ENCODE measurements at places on chromosomes 3 and 15.

DNA sequence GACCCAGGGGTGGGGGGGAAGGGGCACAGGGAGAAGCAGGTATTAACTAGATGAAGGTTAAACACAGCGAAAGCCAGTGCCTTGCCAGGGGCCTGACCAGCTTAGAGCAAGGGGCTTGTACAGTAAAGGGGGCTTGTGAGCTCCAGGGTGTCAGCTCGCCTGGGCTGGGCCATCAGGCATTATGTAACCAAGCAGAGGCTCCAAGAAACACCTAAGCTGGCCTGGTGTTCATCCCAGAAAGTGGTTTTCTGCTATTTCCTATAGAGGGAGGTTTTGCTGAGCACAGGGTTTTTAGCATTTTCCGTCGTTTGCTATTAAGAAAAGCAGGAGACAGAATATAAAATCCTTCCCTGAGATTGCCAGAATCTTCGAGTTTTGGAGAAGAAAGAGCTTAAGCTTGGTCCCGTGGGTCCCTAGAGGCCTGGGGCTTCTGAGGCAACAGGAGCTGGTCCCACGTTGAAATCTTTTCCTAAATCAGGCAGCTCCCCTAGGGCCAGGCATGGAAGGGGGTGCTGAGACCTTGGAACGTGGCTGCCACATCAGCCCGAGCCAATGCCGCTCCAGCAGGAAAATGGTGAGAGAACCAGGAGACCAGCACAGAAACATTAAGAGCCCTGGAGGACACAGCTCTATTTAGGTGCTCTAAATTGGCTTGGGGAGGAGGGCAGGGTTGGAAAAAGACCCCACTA, 71.4 kb downstream of the ISG20 start:
- no peak for DNase-seq

GRCh38 chr3:43180027-43180426, 74.1 kb upstream of the POMGNT2 start:
- DNase-seq, result no peak

DNA sequence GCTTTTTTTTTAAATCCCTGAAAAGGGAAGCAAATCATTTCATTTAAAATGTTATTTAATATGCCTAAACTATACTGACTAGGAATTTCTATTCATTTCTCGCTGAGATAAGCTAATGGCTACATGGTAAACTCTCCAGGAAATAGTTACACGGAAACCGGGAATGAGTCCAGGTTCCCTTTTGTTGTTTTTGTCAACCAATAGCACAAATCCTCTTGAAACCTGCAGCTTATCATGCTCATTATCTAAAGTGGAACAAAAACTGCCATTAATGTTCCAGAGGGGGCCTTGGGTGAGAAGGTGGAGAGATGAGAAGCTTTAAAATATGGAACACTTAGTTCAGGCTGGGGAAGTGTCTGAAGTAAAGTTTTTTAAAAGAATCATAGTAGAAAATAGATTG, 113.5 kb upstream of the ALCAM start:
- DNase-seq, result no peak

DNA sequence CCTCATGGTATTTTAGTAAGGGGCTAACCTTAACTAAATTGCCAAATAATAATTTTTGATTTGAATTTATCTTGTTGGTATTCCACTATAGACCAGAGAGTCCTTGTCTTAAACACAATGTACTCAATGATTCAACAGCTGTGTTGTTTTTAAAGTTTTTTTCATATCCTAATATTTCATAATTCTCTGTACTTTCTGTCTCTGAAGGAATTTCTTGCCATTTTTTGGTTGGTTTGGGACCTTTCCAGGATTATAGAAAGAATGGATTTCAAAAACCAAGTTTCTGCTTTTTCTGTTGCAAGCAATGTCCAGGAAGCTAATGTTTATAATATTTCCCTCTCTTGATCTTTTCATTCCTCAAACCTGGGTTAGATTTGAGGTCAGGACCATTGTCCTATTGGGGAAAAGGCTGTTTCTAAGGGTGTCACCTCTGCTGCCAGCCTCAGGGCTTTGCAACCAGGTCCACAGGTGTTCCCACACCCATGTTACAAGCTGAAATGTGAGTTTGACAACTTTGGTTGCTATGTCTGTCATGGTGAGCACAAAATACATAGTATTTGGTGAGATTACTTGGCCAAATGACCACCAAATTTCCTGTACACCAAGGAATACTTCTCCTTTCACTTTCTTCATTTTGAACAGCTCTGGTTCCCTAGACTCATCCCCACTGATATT, 363.7 kb upstream of the RGMA start:
- DNase-seq, result no peak

GRCh38 chr15:55372701-55373440, 35.3 kb downstream of the CCPG1 start:
- DNase-seq, result no peak

Measured in NCI-H526 (cell line).